ENCODE measurements at places on chromosomes 2 and 18.

GRCh38 chr18:6249170-6249569 is 165.5 kb downstream of the L3MBTL4 start:
- DNase-seq: no peak

DNA sequence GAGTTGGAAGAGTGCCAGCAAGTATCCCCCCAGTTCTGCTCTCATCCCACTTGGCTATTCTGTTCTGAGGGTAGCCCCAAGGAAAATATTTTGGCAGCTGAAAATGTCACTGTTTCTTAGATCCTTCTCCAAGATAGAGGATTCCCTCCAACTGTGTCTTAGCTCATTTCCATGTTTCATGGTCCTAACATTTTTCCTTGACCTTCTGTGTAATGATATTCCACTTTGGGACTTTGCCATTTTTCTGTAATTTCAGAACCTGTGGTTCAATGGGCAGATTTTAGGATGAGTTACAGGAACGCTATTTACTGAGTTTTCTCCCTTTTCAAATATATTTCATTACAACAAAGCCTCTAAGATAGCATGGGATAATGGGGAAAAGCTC is 34.7 kb downstream of the NHEJ1 start:
- no peak for DNase-seq

GRCh38 chr2:57576983-57577382 is 469.6 kb upstream of the VRK2 start:
- DNase-seq: no peak

GRCh38 chr2:237841051-237841450 is 18.4 kb upstream of the RAMP1 start:
- no peak for DNase-seq

GRCh38 chr2:119671016-119671415 is 8.0 kb upstream of the TMEM177 start:
- no peak for DNase-seq

DNA sequence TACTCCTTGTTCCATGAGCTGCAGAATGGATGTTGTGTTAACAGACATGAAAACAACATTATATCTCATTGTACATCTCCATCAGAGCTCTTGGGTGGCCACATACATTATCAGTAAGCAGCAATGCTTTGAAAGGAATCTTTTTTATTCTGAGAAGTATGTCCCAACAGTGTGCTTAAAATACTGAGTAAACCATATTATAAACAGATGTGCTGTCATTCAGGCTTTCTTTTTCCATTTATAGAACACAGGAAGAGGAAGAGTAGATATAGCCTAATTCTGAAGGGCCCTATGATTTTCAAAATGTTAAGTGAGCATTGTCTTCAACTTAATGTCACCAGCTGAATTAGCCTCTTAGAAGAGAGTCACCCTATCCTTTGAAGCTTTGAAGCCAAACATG is 44.3 kb upstream of the CABYR start:
- DNase-seq: no peak

GRCh38 chr18:49520661-49521145 is 33.7 kb upstream of the C18orf32 start:
- DNase-seq: no peak

DNA sequence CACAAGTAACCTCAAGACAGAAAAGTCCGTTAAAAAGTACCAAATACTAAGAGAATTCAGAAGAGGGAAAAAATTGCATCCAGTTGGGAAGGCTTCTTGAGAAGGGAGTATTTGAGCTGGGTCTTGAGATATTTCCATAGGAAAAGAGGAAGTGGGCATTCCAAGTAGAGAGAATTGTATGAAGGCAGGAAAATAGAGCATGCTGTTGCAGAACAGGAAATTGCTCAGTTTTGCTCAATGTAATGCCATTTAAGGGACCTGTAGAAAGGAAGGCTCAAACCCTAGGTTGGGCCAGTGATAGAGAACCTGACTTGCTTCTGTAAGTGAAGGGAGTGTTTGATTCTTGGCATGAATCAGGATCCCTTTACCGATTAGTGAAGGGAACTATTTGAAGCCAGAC is 1.0 kb upstream of the ZC3H8 start:
- DNase-seq: no peak

DNA sequence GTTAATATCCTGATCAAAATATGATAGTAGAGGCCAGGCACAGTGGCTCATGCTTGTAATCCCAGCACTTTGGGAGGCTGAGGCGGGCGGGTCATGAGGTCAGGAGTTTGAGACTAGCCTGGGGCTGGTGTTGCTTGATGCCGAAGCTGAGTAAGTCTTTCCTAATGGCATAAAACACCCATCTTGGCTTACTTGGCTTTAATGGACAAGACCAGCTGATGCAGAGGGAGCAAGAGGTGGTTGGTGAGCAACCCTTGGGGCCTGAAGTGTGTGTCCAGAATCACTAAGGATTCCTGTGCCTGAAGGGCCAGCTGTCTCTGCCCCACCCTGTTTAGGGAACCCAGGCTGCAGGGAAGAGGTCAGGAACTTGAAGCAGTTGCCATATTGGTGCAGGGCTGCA is 217.2 kb downstream of the ARL4C start:
- DNase-seq: no peak

GRCh38 chr18:59833785-59834184 is 66.0 kb upstream of the PMAIP1 start:
- no peak for DNase-seq
